Left renal cortex interstitium (tissue), 4 donors: ENCODE measurements at places on chromosomes 3 and 15.

- DNase-seq: no peak
Observed at GRCh38 chr3:71428841-71429596, 154.5 kb downstream of the FOXP1 start.

DNA sequence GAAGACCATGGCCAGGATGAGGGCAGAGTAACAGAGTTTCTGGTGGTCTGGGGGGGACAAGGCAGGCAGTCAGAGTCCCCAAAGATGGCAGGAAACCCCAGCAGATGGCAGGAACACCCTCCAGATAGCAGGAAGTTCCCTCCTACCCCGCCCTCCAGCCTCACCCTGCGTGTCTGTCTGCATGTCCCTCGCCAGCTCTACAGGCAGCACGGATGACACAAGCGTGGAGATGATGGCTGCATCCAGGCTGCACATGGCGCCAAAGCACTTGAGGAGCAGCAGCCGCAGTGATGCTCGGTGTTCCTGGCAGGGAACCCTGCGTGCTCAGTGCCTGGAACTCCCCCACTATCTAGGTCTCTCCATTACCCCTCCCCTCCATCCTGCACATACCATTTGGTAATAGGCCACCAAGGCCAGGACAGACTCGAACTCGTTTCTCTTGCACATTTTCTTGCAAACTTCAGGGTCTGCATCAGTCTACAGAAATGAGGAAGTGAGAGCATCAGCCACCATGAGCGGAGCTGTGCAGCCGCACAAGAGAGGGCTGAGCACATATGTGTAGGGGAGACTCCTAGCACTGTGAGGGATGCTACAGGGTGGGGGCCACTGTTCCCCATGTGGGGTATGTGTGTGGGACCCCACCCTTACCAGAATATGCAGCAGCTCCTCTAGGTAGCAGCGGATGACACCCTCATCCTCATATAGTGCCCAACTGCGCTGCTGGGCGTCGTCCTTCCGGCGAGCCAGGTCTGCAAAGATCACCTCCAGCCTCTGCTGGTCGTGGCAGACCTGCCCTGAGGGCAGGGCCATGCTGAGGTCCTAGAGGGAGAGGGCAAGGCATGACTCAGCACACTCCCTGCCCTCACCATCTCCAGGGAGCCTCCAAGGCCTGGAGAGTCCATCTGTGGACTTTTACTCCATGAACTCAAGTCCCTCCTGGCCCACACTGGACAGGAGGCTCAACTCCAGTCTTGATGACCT lies 6.0 kb downstream of the NCKIPSD start:
- no peak for DNase-seq

- DNase-seq: no peak
Observed at GRCh38 chr15:45628136-45628535, 6.7 kb upstream of the SQOR start.

GRCh38 chr3:178480274-178480673 lies 56.0 kb upstream of the KCNMB2 start:
- no peak for DNase-seq

DNA sequence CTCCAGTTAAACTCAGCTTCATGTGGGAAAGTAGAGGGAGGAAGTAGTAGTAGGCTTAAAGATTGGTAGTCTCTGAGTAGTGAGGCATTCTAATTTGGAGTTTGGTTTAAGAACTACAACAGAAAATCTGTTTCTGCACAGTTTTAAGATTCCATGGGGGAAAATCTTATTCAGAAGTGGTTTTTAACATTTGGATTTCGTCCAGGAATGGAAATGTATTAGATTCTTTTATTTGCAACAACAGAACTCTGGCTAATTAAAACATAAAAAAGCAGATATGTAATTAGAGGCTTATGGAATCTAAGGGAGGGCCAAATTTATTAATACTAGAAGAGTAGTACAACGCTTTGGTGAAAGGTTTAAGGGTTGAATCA lies 36.0 kb downstream of the NECTIN3 start:
- DNase-seq: no peak

DNA sequence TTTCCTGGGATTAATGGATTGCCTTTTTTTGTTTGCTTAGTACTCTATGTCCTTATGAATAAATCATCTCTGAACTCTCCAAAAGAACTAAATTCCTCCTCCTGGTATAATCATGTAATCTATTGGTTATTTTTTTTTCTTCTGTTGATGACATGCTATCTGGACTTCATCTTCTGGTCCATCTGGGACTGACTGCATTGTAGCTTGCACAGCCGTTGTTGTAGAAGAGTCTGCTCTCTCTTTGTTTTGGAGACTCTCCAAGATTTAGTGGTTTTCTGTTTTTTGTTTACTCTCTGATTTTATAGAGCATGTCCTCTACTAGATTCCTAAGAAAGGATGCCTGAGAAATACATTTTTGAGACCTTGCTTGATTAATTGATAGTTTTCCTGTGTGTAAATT lies 19.1 kb downstream of the IREB2 start:
- no peak for DNase-seq

DNA sequence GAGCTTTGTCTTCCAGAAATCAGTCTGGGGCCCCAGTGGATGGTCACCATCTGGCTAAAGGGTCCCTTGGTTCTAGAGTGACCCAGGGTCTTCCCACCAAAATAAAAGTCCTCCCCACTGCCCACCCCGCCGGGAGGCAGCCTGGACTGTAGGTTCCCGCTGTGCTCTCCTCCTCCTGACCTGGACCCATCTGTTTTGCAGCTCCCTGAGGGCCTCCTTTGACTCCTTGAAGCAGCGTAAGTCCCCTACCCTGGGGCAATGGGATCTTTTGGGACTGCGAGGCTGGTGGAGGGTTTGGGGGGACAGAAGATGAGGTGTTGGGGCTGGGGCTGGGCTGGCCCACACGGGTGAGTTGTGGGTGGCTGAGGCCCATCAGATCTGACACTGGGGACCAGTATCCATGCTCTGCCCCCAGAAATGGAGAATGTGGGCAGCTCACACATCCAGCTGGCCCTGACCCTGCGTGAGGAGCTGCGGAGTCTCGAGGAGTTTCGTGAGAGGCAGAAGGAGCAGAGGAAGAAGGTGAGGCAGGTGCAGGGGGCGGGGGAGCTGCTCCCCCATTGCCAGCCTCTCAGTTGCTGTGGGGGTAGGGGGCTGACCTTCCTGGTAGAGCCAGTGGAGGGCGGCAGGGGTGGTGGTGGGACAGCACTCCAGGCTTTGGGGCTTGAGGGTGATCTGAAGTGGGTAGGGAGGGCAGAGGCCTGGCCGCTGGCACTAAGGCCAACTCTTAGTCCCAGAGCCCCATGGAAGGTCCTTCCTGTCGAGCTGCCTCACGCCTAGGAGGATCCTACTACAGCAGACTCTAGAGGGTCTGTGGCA lies 30.4 kb downstream of the PSTPIP1 start:
- DNase-seq: no peak

GRCh38 chr3:100880072-100880471 lies 113.1 kb downstream of the ABI3BP start:
- no peak for DNase-seq

- no peak for DNase-seq
Observed at GRCh38 chr3:197520311-197521276, 35.2 kb downstream of the BDH1 start.
